ENCODE measurements at places on chromosomes 13 and 19.

DNA sequence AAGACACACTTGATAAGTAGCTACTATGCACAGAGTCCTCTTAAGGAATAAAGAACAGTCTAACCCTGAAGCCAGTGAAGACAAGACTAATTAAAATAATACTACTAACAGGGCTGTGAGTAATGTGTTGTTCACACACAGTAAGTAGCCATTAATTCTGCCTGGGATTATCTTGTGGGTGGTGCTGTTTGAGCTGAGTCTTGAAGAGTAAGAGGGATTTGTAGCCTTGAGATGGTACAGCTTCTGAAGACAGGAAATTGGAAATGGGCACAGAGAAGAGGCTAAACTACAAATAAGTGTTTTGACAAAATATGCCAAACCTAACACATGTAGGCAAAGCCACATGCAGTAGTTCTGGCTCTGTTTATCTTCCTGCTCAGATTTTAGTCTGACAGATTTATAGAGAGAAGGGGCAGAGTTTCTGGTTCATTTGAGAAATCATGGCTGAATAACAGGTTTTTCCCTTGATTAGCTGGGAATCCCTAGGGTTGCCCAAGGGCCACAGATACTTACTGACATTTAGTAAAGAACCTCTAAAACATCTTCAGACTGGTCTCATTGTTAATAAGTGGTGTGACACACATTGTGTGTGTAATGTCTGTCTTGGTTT lies 38.0 kb downstream of the ITGBL1 start:
- no peak for DNase-seq

- peak; percentile 84 for DNase-seq
Measured at GRCh38 chr13:99266827-99267226, 8.6 kb upstream of the GPR18 start.

DNA sequence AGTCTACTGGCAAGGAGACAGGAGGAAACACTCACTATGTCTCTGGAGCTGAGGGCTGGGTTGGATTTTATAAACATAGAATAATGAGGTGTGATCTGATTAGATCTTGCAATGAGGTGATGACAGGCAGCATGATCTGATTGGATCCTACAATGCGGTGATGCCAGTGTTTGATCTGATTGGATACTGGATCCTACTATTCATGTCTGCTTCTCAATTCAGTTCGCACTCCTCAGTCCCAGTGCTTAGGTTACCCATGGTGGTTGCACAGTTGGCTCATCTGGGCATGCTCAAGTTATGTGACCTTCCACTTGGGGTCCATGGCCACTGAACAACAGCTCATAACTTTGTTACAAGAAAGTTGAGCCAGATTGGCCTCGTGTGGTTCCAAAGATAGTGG lies 469.5 kb downstream of the TSHZ3 start:
- DNase-seq = no peak

GRCh38 chr13:25699056-25699455 lies 327.3 kb downstream of the ATP8A2 start:
- no peak for DNase-seq

- no peak for DNase-seq
Measured at GRCh38 chr19:4066176-4066606, 508 bp downstream of the ZBTB7A start.

GRCh38 chr13:37648609-37649008 lies 50.0 kb upstream of the POSTN start:
- no peak for DNase-seq

DNA sequence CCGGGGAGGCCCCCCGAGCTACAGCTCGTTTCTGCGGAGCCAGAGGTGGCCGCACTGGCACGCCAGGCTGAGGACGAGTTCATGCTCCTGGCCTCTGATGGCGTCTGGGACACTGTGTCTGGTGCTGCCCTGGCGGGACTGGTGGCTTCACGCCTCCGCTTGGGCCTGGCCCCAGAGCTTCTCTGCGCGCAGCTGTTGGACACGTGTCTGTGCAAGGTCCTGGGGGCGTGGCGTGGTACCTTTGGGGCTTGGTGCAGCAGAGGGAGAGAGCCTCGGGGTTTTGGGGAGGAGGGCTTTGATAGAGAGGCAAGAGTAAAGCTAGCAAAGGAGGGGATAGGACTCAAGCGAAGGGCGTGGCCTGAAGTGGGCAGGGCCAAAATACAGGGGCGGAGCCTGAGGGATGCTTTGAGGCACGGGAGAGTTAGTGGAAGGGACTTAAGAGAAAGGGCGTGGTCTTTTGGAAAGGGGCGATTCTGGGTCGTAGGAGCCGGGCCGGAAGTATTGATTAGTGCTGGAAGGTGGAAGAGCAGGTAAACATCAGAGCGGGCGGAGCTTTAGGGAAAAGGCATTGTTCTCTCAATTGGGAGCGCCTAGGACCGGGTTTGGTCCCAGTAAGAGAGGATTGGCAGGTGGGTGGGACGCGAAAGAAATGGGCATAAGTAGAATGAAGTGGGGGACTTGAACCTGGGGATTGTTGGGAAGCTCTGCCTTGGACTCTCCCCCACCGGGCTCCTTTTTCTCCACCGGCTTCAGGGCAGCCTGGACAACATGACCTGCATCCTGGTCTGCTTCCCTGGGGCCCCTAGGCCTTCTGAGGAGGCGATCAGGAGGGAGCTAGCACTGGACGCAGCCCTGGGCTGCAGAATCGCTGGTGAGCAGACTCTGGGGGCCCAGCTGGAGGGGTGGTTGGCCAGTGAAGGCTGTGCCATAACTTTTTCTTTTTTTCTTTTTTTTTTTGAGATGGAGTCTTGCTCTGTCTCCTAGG lies 1.2 kb downstream of the PPM1N start:
- peak; percentile 74 for DNase-seq

GRCh38 chr13:28618230-28618994 lies 40.5 kb upstream of the POMP start:
- no peak for DNase-seq

- DNase-seq = no peak
Measured at GRCh38 chr13:96781141-96781540, 213.1 kb downstream of the OXGR1 start.

GRCh38 chr19:845707-846521 lies 5.1 kb downstream of the PRTN3 start:
- DNase-seq = no peak

GRCh38 chr19:27647423-27647822 lies 1565.5 kb downstream of the UQCRFS1 start:
- no peak for DNase-seq

DNA sequence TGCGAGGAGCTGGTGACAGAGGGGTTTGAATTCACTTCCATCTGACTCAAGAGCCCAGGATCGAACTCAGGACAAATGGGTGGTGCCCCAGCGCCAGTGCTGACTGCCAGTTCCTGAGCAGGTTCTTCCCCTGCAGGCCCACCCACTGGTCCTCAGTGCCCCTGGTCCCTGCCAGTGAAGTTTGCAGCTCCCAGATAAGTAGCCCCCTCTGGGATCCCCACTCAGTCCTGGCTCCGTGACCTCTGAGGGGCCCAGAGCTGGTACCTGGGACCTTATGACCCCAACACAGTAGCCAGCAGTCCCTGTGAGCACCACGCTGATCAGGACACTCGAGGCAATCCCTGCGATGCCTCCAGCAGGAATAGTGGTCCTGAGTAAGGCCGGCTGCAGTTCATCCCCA lies 11.3 kb upstream of the CEACAM20 start:
- DNase-seq = no peak

DNA sequence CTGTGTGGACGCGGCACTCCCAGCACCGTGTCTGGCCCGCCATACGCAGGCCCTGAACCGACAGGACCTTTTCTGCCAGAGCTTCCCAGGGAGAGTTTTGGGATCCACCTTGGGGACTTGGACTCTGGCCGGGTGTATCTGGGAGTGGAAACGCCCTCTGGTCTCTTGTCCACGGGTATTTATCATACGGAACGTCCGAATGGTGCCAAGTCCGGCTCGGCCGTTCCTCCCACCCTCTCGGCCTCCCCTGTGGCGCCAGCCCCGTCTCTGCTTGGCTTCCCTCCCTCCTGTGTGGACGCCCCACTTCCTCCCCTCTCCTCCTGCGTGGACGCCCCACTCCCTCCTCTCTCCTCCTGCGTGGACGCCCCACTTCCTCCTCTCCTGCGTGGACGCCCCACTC lies 12.1 kb downstream of the HCN2 start:
- no peak for DNase-seq

DNA sequence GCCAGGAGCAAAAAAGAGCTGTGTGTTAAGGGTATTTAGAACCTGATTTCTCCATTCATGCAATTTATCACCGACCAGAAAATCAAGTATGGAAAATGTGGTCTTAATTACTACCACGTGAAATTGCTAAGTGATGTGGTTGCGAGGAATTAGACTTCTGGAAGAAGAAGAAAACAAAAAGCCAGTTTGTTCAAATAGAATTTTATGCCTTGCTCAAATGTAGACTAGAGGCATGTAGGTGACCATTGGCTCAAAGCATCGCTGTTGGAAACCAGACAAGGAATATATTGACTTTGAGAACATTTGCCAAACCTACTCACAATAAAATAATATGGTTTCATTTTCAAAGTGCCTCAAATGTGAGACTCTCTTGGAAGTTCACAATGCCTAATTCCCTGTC lies 57.3 kb upstream of the LRCH1 start:
- no peak for DNase-seq

DNA sequence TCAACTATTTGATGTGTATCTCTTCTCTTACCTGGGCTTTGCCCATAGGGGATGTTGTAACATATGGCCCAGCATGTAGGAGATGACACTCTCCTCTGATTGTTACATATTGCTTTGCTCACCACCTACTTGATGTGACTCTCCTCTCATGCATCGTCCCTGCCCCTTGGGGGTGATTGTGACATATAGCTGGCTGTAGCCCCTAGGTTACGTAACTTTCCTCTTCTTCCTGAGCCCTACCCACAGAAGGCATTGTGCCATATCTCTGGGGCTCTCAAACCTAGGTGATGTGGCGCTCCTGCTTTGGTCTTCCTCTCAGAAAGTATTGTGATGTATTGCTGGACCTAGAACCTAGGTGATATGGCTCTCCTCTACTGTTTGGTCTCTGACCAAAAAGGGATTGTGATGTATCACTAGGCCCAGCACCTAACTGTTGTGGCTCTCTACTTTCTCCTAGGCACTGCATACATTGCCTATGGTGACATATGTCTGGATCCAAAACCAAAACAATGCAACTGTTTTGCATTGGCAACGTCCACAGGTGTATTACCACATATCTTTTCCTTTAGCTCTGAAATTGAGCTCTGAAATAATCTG lies 71.9 kb upstream of the ZNF724 start:
- DNase-seq = no peak

DNA sequence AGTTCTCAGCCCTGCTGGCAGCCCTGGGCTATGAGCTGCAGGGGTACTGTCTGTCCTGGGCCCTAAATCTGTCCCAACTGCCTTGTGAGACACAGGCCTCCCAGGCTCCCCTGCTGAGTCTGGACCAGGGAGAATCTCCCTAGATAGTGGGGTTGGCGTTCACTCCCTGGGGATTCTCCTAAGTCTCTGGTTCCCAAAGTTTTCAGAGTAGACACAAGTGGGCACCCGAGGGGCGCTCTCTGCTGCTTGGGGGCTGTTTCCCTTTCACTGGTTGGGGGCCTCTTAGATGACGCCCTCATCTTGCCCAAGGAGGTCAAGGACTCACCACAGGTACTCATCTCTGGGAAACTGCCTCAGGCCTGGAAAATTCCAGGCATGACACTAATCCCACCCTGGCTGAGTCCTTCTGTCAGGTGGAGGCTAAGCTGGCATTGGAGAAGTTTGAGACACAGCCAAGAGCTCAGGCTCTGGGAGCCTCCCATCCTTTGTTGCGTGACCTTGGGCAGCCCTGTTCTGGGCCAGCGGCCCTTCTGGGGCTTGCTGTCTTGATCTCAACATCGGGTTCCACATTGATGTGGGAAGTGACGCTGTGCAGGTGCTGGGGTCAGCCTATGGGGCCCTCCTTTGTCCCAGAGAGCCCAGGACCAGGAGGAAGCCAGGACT lies 3.9 kb downstream of the RPL18A start:
- no peak for DNase-seq

DNA sequence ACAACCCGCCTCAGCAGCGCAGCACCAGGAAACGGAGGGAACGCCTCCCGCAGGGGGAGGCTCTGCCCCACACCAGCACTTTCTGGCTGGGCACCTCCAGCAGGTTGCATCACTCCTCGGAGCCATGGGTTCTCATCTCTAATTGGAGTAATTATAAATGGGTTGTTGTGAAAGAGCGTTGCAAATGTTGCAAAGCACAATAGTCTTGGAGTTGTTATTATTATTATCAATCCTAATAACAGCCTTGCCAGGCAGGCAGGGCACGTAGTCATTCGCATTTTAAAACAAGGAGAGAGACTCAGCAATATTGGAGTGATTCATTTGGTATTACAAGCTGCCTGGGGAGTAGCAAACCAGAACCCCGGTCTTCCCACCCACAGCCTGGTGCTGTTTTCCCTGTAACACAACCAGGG lies 108.6 kb upstream of the GJB6 start:
- no peak for DNase-seq

DNA sequence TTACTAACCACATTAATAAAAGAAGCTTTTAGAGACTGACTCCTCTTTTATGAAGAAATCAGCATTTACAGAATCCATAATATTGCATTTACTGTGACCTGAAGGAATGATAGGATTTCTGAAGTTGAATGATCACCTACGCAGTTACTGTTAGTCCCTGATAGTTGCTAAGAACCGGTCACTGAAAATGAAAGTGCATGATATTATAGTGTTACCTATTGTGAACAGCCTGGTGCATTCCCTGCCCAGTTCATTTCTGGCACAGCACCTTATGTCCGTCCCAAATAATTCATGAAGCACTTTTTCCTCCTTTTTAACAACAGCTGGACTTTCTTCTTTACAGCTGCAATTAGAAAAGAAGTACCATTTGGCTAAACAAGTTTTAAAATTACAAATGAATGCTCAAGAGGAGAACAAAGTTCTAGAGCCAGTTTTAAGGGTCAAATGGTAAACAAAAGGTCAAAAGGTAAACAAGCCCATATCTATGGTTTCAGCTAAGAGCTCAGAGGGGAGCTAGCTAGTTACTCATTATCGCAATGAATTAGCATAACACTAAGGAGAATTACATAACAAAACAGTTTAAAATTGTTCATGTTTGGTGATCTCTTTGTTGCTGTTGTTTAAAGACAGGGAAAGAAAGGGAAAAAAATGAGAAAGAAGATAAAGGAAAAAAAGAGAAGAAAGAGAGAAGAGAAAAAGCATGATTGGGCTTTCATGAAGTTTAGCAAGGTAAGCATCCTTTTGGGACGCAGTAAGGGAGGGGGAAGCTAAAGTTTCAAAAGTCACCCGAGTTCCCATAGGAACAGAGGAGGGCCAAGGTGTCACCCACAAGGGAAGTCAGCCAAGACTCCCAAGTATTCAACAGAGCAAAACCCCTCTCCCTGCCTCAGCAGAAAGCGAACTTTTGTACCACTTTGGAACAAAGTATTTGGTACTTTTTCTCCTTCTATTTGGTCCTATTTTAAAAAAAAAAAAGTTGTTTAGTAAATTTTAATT lies 50.2 kb downstream of the FLT3 start:
- DNase-seq = no peak
